ENCODE measurements at places on chromosomes 7 and 10.

DNA sequence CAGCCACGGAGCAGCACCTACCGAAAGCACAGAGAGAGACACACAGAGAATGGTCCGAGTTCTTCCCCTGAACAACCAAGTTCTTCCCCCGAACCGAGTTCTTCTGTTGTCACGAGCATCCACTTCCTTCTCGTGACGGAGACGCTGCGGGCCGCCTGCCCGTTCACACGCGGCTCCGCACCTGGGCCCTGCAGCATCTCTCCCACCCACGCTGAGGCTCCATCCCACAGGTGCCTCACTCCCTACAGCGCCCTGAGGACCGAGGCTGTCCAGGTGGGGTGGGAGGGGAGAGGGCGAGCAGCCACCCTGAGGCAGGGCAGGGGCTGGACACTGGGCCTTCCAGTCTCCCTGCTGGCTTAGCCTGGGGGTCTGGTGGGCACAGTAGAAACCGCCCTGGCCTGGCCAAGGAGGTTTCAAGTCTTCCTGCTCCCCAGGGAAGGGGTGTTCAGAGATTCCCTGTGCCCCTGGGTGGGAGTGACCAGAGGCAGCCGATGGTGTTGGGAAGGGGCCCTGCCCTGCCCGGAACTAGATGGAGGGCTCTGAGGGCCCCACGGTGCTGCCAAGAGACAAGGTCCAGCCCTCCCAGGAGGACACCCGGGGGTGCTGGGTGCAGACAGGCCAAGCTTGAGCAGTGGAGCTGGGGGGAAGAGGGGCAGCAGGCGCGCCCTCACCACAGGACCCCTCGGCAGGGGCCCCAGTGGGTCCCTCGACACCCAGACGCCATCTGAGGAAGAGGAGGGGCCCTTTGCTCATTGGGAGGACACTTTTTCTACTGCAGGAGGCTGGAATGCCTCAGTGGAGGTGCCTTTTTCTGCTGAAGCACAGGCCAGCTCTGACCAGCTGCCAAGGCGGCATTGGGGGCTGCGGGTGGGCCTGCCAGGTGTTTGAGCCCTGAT is 5.2 kb upstream of the NKX6-2 start:
- no peak for DNase-seq

- DNase-seq, result no peak
Observed at GRCh38 chr7:96102096-96102811, 219.6 kb downstream of the SLC25A13 start.

- peak; percentile 16 for DNase-seq
Observed at GRCh38 chr7:112550468-112551060, 69.8 kb downstream of the LSMEM1 start.

DNA sequence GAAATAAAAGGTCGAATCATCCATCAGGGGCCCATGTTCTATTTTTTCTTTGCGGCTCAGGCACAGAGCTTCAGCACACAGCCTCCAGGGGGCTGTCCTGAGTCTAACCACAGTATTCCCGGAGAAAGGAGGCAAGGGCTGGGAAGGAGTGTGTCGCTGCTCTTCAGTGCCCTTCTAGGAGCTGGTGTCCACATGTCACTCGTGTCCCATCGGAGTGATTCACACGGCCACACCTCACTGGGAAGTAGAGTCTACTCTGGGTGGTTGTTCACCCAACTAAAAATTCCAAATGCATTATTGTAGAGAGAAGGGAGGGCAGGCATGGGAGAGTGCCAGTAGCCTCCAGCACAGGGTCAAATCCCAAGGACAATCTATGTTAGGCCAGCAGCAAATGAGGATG is 114.8 kb upstream of the LANCL2 start:
- no peak for DNase-seq

DNA sequence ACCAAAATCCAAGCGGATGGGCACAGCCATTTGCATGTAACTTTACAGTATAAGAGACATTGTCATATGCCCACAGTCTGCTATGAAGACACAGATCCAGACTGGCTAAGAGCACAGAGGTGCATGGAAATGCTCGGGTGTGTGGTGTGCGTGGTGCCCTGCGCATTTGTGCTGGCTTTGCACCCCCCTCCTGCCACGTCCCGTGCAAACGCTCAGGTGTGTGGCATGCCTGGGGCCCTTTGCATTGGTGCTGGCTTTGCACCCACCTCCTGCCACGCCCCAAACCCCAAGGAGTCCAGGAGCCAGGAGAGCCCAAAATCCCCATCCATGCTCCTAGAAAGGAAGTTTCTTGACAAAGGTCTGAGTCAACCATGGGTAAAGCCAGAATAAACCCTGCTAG is 306.2 kb downstream of the PTPRN2 start:
- no peak for DNase-seq

DNA sequence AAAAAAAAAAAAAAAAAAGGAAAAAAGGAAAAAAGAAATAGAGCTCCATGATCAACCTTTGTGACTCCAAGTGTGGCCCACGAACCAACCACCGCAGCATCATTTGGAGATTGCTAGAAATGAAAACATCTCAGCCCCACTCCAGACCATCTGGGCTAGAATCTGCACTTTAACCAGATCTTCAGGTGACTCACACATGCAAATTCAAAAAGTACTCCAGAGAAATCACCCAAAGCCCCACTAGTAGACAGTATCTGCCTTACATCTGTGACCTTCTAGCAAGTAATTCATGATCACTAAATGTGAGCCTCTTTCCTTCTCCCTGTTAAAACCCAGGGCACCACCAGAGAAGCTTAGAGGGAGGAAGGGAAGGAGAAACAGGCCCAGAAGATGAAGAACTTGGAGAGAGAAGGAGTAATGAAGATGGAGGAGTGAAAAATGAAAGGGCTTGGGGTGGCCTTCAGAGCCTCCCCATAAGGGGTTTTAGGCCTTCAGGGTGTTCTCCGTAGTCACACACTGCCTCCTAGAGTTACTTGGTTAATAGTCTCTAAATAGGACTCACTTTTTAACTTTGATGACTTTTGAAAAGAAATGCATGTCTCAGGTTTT is 94.0 kb downstream of the SLC37A3 start:
- DNase-seq, result no peak

DNA sequence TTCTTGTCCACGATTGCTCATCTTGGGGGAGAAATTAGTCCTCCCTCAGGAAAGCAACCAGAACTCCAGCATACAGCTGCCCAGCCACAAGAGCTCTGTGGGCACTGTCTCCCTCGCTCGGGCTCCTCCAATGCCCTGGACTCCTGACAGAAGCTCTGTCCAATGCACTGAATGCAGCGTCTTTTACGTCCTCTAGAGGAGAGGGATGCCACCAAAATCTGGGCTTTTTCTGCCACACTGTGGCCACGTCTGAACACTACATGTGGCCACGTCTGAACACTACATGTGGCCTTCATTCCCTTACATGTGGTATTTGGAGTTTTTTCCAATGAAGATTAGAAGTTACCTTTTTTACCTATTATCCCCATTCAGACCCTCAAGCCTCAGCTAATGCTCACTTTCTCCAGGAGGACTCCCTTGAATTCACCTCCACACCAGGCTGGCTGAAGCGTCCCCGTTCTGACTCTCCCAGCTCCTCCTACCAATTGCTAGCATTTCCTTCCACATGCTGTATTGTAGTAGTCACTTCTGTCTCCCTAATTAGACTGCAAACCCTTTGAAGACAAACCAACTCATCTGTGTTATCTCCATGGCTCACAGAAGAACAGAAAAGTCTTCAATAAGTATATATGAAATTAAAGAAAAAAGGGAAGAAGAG is 134.3 kb upstream of the PDE1C start:
- peak; percentile 89 for DNase-seq

DNA sequence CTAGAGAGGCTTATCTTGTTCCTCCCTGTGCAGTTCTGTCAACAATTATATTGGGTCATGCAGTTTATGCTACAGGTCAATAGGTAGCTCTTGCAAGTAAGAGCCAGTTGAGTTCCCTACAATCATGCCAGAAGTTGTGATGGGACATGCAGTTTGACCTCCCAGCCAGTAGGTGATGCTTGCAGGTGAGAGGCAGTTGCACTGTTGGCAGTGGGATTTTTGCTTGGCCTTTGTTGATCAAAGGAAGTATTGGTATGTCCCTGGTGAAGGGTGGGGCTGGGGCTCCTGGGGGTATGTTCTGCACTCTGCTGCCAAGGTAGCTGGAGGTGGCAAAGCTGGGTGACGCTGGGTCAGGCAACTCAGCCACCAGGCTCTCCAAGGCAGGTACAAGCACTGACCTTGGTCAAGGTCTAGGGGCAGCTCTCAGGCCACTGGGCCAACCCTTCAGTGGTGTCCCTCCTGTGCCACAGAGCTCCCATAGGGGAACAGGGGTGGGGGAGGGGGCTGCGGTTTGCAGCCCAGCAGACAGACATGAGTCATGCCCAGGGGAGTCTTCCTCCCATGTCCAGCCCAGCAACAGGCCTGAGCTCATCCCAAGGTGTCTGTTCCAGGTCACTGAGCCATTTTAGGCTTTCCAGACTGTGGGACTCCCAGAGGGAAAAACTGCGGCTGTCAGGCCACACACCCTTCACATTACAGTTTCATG is 43.3 kb downstream of the MEOX2 start:
- DNase-seq, result no peak

Data from putamen (tissue), 1 donor.